ENCODE measurements at places on chromosomes 2 and 18. TPM values are rescaled to one million over a fixed set of nuclear protein-coding genes. Genes with fewer than 3 reads are reported as not detected.
A peak's percentile ranks its signal among the peaks of the same experiment; 100 is the strongest.

DNA sequence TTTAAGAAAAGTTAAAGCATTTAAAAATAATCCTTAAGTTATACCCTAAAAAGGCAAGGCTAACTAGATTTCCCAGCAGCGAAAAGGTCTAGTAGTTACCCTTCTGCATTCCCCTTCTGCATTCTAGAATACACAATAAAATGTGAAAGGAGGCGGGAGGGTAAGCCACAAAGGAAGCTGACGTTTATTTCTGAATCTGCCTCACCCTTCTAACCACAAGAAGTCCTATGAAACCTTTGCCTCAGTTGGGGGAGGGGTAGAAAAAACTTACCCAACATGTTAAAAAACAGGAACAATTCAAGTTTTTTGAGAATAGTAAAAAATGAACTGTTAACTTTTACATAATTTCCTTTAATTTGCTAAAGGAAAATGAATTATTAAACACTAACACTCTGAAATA lies 11.3 kb downstream of the STK17B start:
- DNase-seq = no peak

The CLEC4F gene
- total RNA-seq = 3.7 TPM

DNA sequence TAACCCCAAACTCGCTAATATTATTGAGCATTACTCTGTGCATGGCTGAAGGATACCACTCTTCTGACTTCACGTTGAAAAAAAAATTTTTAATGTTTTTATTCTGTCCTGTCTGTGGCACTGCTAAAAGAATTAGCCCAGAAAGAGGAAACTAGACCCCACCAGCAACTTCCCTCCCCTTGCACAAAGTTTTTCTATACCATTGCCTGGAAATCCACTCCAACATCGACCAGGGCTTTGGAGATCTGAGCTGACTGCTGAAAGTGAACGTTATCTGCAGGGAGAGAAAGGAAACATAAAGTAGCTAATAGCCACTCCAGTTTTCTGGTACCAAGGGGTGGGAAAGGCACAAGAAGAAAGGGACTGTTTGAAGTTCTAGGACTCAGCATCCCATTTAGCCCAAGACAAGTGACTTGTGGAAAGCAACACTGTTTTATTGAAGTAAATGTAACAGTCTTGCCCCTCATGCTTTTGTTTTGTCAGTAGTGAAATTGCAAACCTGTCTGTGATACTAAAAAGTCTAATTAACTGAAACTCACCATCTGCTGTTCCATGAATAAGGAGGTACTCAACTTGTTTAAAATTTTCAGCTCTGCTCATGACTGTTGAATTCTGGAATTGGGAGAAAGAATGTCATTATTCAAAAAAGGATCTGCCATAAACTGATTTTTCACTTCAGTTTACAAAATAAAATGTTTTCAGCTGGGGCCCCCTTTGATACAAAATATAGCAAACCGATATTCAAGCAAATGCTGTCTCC lies 79.1 kb downstream of the DPP4 start:
- no peak for DNase-seq

DNA sequence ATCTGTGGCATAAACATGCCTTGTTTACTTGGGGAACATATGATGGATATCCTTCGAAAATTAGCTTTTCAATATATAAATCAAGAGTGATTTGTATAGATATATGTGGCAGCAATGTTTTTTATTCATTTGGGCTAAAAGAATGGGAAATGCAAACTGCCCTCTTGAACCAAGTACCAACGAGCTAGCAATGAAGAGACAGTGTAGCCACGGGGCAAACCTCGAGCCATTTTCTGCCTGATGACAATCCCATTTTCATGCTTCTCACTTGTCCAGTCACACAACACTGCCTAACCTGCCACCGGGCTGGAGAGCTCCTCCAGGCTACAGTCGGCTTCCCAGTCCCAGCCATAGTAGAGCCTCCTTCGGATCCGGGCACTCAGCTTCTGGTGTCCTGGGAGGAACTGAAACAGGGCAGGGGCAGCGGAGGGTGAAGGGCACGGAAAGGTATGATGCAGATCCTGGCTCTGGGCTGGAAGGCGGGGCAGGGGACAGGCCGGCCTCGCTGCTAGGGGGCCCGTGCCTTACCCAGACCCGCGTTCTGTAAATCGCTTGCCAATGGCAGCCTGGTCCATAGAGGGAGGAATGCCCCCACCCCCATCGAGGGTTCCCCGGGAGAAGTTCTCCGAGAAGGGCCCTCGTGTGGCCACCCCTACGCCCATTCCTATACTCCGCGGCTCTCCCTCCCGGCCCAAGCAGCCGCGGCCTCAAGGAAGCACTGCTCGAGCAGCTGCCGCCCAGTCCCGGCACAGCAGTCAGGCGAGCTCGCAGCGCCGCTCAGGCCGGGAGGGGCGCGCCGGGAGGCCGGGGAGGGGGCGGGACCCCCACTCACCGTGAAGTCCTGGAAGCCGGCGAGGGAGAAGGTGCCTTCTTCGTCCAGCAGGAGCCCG lies 552 bp downstream of the CNPPD1 start:
- DNase-seq = no peak

GRCh38 chr2:129188451-129188850 lies 791.0 kb upstream of the RAB6C start:
- DNase-seq = no peak

- no peak for DNase-seq
These were observed 307.3 kb upstream of the CHAC2 start for GRCh38 chr2:53460347-53460746.

The HOXD12 gene
- total RNA-seq = not detected

- DNase-seq = no peak
These were observed 54.3 kb downstream of the MARCHF4 start for GRCh38 chr2:216317831-216318520.

The STK39 gene
- total RNA-seq = 43.1 TPM

The CDC42EP3 gene
- 12.5 TPM for total RNA-seq

GRCh38 chr2:55885127-55885943 lies 38.2 kb downstream of the EFEMP1 start:
- no peak for DNase-seq

GRCh38 chr18:11689669-11690565 lies 853 bp downstream of the GNAL start:
- peak; percentile 30 for DNase-seq

The NOL4 gene
- total RNA-seq = not detected

The OTOF gene
- total RNA-seq = 2.7 TPM

GRCh38 chr18:77087393-77088141 lies 45.0 kb downstream of the MBP start:
- no peak for DNase-seq

GRCh38 chr2:113965644-113966043 lies 75.8 kb downstream of the ACTR3 start:
- DNase-seq = no peak

- DNase-seq = no peak
These were observed 7.2 kb upstream of the CD226 start for GRCh38 chr18:69954719-69955480.

- no peak for DNase-seq
These were observed 11.7 kb downstream of the ARHGAP28 start for GRCh38 chr18:6741232-6741663.

DNA sequence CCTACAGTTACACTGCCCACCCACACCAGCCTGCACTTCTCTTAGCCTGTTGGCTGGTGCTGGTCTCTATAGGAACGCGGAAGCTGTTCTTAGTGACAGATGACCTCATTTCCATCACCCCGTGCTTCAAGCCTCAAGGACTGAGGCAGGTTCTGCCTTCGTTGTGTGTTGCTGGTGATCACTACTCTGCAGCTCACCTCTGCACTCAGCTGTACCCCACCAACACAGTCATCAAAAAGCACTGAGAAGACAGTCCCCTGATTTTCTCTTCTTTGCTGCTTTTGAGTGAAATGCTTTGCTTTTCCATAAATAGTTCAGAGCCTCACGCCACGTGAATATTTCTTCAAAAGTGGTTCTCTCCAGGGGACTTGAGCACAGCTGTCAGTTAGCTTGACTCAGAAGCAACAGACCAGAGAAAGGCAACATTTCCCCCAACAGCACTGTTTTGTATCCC lies 225.7 kb upstream of the CCDC150 start:
- no peak for DNase-seq

The MAP2 gene
- total RNA-seq = 0.33 TPM

GRCh38 chr2:138095336-138095735 lies 131.1 kb downstream of the HNMT start:
- no peak for DNase-seq

DNA sequence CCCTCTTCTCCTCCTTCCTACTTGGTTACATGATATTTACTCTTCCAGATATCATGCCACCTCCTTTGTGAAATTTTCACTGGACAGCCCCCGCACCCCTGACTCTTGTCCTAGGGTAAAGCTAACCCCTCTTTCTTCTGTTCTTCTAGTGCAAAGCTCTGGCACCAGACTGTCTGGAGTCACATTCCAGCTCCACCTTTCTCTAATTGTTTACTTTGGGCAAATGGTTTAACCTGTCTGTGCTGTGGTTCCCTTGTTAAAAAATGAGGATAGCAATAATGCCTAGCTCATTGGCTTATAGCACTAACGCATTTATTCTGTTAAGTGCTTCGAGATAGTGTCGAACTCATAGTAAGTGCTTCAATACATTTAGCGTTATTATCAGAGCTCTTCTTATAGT lies 306.2 kb downstream of the ALK start:
- DNase-seq = no peak

DNA sequence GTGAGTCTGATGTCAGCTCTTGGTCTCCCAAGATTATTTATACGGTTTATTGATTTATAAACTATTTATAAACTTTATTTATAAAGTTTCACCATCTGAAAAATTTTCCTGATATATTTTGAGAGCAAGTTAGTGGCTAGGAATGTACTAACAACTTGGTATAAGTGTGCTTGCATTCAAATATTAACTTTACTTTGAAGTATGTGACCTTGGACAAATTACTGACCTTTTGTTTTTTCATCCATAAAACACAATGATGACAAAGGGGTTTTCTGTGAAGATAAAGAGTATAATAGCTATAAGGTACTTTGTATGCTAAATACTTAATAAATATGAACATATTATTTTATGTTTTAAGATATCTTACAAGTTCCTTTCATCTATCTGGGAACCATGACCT lies 221.7 kb downstream of the GCA start:
- DNase-seq = no peak

DNA sequence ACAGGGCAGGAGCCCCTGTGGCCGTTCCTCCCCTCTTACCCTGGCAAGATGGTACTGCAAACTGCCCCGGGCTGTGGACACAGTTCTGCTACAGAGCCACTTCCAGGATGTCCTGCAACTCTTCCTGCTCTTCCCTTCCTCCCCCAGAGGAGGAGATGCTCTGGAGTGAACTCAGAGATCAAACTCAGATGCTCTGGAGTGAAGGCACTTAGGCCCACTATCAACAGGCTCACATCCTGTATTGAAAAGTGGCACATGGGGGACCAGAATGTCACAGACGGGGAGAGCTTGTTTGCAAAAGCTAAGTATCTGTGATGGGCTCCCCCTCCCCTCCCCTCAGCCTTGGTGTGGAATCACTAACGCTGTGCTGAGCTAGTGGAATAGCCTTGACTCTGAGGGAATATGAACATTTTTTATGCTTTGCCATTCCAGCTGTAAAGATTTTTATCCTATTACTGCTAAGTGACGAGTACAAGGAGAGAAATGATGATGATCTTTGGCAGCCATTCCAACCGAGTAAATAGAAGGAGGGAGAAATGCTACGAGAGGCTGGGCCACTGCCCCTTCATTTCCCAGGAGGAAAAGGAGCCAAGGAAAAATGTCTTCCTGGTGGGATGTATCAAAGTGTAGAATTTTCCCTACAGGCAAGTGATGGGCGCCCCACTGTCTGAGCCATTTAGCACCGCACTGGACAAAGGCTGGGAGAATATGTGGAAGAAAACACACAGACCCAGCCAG lies 152.6 kb downstream of the GALNT14 start:
- no peak for DNase-seq

- no peak for DNase-seq
These were observed 40.9 kb upstream of the PPP4R1 start for GRCh38 chr18:9655232-9655767.

DNA sequence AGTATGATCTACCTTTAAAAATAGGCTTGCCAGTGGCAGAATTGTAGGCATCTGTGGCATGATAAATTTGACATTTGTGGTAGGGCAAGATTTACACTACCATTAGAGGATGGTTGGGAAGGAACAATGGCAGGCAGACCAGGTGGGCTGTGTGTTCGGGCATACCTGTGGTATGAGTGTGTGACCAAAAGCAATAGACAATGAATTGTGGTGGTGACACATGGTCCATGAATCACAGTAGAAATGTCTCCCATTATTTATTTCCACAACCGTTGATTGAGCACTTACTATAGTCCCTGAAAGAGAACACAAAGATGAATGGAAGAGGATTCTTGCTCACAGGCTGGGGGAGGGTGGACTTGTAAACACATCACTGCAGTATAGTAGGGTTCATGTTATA lies 29.9 kb upstream of the RUFY4 start:
- no peak for DNase-seq

DNA sequence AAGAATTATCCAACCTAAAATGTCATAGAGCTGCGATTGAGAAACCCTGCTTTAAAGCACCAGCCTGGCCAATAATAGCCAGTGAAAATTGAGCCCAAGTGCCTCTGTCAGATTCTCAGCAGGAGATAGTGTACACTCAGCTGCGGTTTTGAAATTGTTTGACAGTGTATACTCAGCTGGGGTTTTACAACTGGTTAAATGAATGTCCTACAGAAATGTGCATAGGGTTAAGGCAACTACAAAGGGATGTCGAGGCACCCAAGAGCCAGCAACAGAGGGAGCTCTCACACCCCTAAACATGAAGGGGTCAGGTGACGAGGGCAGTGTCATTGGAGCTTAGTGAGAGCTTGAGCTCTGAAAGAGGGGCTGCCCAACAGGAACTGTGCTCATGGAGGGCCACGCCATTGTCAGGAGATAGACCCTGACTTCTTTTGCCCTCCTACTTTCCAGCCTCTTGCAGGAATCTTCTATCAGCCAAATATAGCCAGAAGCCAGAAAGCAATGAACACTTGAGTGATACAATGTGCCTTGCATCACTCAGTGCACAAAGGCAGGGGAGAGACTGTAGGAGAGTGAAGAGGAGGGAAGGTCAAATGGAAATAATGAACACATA lies 15.1 kb downstream of the ACTG2 start:
- DNase-seq = peak; percentile 45

GRCh38 chr18:44624052-44624451 lies 56.6 kb upstream of the SETBP1 start:
- no peak for DNase-seq

DNA sequence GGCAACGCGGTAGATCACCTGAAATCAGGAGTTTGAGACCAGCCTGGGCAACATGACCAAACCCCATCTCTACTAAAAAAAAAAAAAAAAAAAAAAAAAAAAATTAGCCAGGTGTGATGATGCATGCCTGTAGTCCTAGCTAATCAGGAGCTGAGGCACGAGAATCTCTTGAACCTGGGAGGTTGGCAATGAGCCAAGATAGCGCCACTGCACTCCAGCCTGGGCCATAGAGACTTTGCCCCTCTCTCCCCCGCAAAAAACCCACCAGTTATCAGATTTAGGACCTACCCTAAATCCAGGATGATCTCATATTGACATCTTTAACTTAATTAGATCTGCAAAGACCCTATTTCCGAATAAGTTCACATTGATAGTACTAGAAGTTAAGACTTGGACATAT lies 29.2 kb upstream of the LDAH start:
- no peak for DNase-seq

- DNase-seq = no peak
These were observed 110.8 kb downstream of the VIT start for GRCh38 chr2:36807223-36807886.

The CRYGD gene
- total RNA-seq = not detected

All from activated naive CD4-positive, alpha-beta T cell treated with anti-CD3 and anti-CD28 coated beads, Interleukin-2, amount 50 U/mL, for 72 hours (primary cell).